ENCODE measurements at places on chromosomes 11 and 22.
A peak's percentile ranks its signal among the peaks of the same experiment; 100 is the strongest.

DNA sequence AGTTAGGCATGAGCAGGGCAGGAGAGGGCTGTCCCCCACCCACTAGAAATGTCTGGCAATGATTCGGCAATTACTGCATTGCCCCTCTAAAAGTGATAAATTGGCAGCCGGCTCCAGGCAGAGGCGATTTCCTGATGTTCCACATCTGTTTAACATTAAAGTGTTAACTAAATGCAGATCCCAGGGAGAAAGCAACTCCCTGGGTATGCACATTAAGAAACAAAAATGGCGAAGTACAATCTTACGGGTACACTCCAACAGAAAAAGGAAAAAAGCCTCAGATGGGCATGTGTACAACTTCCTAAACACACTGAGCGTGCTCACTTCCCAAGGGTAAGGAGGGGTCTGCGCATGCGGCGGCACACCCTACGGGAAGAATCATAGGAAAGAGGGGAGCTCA, 314.4 kb downstream of the CASP12 start:
- no peak for DNase-seq

- DNase-seq: no peak
Measured at GRCh38 chr11:46386674-46387073, 4.9 kb downstream of the CHRM4 start.

DNA sequence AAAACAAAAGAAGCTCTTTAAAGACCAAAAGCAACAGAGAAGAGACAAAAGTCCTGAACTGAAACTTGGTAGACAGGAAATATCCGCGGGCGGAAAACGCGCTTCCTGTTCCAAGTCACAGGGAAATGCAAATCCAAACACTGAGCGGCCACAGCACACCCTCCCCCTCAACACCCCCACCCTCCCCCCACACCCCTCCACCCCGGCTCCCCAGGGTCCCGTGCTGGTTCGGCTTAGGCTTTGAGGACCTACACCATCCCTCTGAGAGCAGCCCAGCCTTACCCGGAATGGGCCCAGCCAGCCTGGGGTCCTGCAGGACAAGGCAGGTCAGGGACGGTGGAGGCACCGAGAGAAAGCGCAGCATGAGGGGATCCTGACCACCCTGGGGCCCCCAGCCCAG, 160.4 kb downstream of the BRD1 start:
- DNase-seq: no peak

DNA sequence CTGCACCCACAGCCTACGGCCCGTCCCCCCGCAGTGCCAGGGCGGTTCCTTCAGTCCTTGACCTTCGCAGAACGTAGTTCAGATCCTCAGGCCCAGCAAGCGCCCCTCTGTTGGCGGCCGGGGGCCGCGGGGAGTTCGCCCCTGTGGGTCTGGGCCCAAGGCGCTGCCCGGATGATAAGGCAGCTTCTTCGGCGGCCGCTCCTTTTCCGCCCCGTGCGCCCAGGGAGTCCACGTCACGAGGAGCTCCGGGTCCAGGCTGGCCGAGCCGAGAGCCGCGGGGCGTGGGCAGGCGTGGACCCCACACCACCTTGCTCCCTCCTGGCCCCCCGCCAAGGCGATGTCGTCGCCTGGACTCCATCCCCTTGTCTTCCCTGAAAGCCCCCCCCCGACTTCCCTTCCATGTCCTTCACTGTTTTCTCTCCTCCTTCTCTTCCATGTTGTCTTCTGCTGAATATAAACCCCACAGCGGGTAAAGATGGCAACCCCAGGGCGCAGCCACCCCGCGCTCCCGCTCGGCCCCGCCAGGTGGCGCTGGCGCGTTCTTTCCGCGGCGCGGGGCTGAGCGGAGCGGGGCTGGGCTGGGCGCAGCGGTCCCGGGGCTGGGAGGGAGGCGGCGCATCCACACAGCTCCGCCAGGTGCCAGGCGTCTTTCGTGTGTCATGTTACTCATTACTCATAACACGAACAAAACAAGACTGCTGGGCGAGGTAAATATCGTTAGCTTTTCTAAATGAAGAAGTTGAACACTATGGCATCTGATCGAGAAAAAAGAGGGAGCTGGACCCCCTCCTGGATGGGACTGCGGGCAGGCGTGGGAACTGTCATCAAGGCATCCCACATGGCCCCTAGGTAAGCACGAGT, 321.0 kb downstream of the NTM start:
- DNase-seq: no peak

- peak; percentile 78 for DNase-seq
Measured at GRCh38 chr11:120385110-120385509, 48.9 kb downstream of the ARHGEF12 start.

DNA sequence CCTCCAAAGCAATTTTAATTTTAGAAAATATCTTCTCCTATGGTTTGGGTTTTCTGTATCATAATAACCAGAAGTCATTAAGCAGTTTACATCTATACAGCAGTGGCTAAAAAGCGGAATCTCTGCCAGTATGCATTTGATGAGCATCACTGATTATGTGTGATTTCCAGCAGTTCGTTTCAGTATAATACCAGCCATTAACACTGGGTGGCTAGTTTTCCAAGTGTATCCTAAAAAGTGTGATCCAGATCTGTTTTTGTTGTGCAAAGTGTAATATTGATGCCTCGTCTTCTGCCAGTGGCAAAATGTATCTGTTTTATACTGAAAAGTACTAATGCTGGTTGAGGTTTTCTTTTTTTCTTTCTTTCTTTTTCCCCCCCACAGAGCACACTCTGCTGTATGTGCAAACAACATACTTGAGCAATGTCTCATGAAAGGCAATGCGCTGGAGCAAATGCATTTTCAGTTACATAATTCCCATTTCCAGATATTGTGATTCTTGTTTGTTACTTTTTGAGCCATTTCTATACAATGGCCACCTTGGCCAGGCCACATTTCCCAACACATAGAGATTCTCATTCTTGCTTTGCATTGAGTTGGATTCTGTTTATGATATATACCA, 64.2 kb downstream of the SLC36A4 start:
- DNase-seq: peak; percentile 43

- DNase-seq: no peak
Measured at GRCh38 chr22:19970031-19970478, 28.4 kb upstream of the TXNRD2 start.

DNA sequence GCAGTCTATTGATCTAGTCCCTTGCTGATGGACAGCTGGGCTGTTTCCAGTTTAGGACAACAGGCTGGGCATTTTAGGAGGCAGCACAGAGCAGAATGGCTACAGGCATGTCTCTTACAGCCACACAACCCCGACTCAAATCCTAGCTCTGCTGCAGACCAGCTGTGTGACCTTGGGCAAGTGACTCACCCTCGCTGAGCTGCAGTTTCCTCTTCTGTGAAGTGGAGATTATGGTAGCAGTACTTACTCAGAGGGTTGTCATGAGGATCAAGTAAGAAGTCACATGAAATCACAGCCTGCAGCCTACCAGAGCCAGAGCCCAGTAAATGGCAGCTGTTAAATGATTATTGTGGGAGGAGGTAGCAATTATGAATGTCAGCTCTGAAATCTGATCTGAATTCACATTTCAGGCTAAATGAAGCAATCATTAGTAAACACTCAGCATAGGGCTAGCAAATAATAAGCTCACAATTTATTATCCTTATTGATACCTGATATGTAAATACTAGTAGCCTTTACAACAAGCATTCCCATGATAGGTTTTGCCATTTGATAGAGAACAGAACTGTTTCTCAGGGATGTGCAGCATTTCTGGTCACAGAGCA, 58.9 kb downstream of the MYEOV start:
- peak; percentile 97 for DNase-seq

- DNase-seq: peak; percentile 74
Measured at GRCh38 chr11:78313181-78313795, 104.3 kb downstream of the GAB2 start.

- DNase-seq: no peak
Measured at GRCh38 chr11:108975026-108975425, 310.2 kb downstream of the DDX10 start.

GRCh38 chr11:15737320-15737719, 619.0 kb downstream of the SOX6 start:
- DNase-seq: peak; percentile 33

DNA sequence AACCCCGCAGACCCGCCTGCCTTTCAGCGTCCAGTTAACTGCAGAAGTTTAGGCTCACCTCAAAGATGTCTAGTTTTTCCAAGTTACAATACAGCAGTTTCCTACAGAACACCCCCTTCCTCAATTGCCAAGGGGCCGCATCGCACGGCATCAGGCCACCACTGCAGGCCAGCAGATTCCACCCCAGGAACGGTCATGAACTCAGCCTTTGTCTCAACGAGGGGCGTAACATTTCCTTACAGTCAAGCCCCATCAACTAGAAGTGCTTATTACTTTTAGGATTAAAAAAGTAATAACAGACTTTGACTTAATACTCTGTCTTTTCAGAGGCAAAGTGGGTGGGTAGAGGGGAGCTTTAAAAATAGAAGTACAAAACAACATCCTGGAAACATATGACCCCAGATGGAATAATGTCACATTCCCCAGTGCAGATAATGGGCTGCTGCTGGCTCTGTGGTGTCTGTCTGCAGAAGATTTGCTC, 36.3 kb downstream of the PPP2R1B start:
- DNase-seq: peak; percentile 42

DNA sequence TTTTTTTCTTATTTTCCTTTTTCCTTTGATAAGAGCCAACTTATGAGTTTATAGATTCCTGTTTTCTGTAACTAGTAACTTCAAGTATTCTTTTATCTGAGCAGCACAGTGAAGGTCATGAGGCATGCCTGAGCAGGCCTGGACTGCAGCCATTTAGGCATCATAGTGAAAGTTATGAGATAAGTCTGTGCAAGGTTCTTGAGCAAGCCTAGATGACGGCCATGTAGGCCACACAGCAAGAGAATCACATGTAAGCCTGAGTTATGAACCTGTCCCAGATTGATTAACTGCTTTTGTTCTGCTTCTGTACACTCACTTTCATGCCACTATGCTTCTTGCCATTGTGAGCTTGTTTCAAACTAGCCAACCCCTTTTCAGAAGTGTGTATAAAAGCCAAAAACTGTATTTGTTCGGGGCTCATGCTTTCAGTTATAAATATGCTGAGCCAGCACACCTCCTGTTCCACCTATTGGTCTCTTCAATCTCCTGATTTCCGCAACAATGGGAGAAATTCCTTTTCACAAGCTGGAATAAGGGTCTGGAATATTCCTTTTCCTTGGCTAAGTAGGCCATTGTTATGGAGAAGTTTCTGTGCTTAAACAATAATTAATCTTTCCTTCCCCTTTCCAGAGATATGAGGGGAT, 745.7 kb downstream of the FAM181B start:
- DNase-seq: peak; percentile 25

GRCh38 chr11:76170468-76170867, 35.8 kb downstream of the WNT11 start:
- DNase-seq: no peak

- DNase-seq: no peak
Measured at GRCh38 chr22:17243524-17243923, 24.3 kb upstream of the ADA2 start.

- DNase-seq: no peak
Measured at GRCh38 chr11:7905549-7905948, 25.5 kb downstream of the OR10A6 start.

DNA sequence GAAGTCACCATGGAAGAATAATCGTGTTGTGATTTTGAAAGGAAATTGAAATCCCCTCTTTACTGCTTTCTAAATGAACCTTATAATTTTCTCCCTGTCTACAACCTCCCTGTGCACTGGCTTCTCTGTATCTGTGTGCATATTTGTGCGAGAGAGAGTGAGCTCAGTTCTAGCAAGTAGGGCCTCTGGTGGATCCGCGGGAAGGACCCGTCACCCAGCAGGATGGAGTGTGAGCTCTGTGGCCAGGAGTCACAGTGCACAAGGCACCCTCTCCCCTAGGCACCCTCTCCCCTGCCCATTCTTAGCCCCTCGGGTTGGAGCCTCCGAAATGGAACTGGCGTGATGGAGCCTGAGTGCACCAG, 109.0 kb downstream of the TRIM29 start:
- no peak for DNase-seq

GRCh38 chr11:20050551-20051333, 109.5 kb downstream of the DBX1 start:
- no peak for DNase-seq

- peak; percentile 49 for DNase-seq
Measured at GRCh38 chr22:31229402-31230079, 17.4 kb downstream of the LIMK2 start.

DNA sequence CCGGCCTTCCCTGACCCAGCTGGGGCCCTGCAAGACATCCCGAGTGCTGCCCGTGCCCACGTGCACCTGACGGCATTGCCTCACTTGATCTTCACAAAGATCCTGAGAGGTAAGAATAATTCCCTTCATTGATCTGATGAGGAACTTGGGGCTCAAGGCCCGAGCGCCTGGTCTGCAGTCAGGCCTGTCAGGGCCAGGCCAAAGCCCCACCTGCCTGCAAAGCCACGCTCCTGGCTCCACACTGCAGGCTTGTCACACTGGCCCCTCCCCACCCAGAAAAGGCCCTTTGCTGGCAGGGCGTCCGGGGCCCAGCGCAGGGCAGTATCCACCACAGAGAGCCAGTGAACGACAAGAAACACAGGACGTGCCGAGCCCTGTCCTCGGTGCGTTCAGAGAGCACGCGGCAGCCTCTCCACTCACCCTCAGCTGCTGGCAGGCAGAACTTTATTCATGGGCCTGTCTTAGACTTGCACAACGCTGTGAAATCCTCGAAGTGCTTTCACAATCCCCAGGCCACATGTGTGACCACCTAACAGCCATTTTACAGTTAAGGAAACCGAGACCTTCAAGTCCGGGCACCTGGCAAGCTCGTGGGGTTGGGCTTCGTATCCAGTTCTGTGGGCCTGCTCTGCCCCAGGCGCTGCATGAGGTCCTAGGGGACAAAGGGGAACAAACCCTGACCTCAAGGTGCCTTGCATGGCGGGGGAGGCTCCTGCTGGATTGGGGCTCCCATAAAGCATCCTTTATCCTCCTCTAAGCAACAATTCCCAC, 14.8 kb downstream of the KIAA0930 start:
- peak; percentile 75 for DNase-seq

Measured in mesenchymal stem cell (in vitro differentiated cells and primary cell).